Activated gamma-delta T cell (primary cell): ENCODE measurements at places on chromosomes 4 and X.

DNA sequence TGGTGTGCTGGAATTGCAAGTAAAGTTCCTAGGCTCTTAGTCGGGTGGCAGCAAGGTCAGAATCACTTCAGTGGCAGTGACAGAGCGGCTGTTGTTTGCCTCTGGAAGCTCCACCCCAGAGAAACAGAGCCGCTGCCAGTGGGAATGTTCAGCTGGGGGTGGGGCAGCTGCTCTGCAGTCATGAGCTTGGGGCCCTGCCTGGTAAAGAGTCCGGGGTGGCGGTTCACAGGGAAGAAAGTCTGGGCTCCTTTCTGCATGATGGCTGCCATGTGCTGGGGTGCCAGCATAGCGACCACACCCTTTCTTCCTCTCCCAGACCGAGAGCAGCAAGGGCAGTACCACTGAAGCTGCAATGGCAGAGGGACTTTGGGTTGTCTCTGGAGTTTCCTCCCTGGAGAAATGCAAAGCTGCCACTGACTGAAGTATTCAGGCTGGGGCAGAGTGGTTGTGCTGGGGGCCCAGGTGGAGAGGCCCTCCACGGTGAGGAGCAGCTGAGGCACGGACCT lies 108.8 kb upstream of the CENPE start:
- no peak for DNase-seq

- no peak for DNase-seq
These were observed 26.4 kb upstream of the SMIM14 start for GRCh38 chr4:39664828-39665731.

GRCh38 chr4:699816-700580 lies 5.6 kb upstream of the PCGF3 start:
- DNase-seq = no peak

GRCh38 chr4:188536826-188537225 lies 397.6 kb downstream of the TRIML1 start:
- no peak for DNase-seq

- DNase-seq = no peak
These were observed 74.0 kb upstream of the VMA21 start for GRCh38 chrX:151323054-151323453.

DNA sequence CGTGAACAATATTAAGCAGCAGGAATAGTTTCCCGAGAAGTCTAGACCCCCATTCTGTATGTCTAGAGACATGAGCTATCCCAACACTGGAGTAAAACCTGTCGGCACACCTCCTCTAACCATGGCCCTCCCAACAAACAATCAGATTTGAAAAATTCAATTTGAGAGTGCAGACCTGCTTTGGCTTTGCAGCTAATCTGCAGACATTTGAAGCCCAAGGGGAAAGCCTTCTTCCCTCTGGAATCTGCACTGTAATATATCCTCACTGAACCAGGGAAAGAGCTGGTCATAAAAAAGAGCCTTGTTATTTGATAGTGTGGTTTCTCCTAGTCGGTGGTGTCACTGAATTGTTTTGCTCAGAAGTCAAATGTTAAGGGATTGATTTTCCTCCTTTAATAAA lies 44.6 kb upstream of the KLHL34 start:
- no peak for DNase-seq

GRCh38 chr4:105148776-105149175 lies 2.1 kb downstream of the TET2 start:
- DNase-seq = no peak

GRCh38 chr4:31022702-31023101 lies 302.5 kb downstream of the PCDH7 start:
- DNase-seq = no peak

GRCh38 chr4:23819041-23819511 lies 70.8 kb downstream of the PPARGC1A start:
- DNase-seq = no peak

DNA sequence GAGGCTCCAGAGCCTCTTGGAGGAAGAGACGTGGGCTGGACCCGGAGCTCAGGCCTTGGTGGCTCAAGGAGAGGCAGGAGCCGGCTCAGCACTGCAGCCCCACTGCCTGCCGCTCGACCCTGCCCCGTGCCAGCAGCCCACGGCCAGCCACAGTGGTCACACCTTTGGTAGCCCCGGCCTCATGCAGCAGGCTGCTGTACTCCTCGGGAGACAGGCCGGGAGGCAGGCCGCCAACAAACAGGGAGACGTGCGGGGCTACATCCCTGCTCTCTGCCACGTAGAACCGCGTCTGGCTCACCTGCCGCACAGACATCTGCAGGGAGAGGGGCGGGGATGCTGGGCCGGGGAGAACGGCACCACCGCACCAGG lies 7.6 kb downstream of the DGKQ start:
- no peak for DNase-seq

- DNase-seq = no peak
These were observed 517.3 kb downstream of the TMA16 start for GRCh38 chr4:164011791-164012190.

- no peak for DNase-seq
These were observed 92.3 kb downstream of the PRDM5 start for GRCh38 chr4:120830204-120830603.

DNA sequence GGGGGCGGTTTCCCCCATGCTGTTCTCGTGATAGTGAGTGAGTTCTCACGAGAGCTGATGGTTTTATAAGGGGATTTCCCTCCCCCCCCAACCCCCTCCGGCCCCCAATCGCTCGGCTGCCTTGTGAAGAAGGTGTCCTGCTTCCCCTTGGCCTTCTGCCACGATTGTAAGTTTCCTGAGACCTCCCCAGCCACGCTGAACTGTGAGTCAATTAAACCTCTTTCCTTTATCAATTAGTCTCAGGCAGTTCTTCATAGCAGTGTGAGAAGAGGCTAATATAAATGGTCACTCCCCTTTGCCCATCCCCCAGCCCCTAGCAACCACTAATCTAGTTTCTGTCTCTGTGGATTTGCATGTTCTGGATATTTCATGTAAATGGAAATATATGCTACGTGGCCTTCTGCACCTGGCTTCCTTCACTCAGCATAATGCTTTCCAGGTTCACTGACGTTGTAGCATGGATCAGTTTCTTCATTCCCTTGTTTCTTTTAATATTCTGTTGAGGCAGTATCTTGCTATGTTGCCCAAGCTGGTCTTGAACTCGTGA lies 16.4 kb downstream of the GPR143 start:
- no peak for DNase-seq

- DNase-seq = no peak
These were observed 32.3 kb downstream of the C4orf54 start for GRCh38 chr4:99625369-99625768.

DNA sequence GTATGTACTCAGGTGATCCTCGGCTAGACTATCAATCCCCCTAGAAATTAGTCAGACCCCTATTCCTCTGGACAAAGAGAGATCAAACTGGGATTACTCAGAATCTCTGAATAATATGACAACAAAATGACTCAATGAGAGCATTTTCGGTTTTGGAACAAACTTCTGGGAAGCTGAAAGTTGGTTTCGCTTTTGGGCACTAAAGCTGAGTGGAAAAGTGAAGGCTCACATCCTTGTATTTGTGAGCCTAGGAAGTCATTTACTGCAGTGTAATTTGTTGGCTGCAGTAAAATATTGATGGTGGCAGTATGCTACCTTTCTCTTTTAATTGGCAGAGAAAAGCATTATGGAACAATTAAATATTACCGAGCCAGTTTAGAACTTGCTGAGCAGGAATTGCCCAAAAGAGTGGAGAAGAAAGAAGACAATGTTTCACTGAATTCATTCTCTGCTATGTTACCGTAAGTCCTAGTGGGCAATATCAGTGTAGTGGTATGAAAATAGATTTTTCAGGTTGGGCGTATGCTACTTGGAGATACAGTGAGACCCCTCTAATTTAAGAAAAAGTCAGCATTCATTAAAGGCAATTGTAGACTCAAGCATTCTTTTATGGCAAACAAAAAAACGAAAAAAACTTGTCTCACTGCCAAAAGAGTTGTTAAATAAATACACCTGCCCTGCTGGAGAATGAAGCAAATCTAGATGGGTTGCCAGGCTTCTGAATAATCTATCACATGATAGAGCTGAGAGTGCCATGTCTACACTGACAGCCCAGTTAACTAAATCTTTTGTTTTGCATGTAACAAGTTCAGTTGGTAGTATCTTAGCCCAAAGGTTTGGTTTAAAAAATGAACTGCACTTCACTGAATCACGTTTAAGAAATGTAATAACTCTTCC lies 69.6 kb downstream of the AGTR2 start:
- no peak for DNase-seq

DNA sequence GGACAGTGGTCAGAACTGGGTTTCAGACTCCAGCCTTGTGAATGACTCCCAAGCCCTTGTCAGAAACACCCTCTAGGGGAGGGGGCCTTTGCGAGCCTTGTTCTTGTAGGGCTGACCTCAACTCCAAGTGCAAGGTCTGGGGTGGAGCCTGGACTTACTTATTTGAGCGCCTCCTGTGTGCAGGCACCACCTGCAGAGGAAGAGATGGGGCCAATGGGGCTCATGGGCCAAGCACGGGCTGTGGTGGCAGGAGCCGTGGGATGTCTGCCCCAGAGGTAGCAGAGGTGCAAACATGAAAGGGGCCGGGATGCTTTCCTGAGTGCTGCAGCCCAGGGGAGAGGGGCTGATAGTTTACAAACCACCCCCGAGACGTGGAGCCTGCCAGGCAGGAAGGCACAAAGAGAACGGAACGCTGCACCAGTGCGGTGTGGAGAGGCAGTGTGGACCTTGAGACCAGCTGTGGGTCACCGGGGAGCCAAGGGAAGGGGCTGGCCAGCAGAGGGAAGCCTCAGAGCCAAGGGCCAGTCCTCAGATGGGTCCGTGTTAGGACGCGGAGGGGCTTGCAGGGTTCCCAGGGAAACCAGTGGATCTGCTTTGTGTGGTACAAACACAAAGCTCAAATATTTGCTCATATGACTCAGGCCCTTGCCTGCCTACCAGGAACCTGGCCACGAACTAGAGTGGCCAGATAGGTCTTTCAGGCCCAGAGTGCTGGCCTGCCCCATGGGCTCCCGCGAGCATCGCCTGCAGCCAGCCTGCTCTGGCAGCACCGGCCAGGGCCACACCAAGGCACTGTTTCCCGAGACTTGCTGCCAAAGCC lies 8.7 kb upstream of the TADA2B start:
- no peak for DNase-seq

GRCh38 chr4:155724731-155725130 lies 34.1 kb upstream of the GUCY1B1 start:
- no peak for DNase-seq

GRCh38 chrX:150623583-150623982 lies 55.2 kb downstream of the MTM1 start:
- DNase-seq = no peak

- no peak for DNase-seq
These were observed 55.0 kb upstream of the PRDM5 start for GRCh38 chr4:120977435-120977997.

GRCh38 chr4:38368613-38369012 lies 295.4 kb upstream of the KLF3 start:
- no peak for DNase-seq

DNA sequence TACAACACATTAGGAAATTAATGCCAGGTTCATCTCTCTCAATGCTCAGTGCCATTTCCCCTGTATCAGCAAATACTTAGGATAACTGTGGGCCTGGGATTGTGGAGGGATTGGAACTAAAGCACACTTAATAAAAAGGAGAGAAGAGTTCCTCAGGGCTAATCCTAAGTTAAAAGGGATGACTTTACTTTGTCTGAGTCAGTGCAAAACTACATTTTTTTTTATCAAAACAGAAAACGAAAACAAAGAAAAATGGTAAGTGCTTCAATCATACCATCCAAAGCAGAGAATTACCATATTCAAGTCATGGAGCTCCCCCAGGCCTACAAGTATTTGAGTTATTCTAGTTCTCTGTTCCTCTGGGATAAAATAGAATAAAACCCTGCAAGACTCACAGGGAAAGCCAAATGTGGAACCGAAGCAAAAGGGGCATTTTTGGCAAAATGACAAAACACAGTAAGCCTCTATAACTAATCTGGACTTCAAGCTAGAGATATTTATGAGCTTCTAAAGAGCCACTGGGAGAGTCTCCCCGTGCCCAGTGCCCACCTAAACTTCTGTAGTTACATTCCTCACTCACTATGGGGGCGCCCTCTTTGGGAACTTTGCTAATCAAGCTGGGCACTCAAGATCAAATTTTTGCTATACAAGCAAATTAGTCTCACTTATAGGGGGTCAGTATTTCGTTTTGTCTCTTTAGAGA lies 53.4 kb downstream of the PALLD start:
- no peak for DNase-seq

DNA sequence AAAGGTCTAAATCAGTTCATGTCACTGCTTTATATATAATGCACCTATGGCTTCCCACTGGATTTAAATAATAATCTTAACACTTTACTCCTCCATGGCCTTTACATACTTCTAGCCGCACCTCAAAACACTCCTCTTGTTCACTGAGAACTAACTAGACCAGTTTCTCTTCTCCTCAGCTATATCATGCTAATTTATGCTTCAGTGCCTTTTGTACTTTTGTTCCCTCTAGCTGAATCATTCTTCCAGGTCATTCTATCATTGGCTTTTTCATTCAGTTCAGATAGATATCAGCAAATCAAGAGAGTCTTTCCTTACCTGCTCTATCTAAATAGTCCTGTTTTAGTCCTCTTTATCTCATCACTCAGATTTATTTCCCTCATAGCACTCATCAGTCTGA lies 64.2 kb downstream of the TET2 start:
- DNase-seq = no peak

- DNase-seq = no peak
These were observed 169.4 kb downstream of the PTTG2 start for GRCh38 chr4:38129460-38130227.

GRCh38 chrX:68848189-68848940 lies 19.5 kb downstream of the EFNB1 start:
- DNase-seq = no peak

DNA sequence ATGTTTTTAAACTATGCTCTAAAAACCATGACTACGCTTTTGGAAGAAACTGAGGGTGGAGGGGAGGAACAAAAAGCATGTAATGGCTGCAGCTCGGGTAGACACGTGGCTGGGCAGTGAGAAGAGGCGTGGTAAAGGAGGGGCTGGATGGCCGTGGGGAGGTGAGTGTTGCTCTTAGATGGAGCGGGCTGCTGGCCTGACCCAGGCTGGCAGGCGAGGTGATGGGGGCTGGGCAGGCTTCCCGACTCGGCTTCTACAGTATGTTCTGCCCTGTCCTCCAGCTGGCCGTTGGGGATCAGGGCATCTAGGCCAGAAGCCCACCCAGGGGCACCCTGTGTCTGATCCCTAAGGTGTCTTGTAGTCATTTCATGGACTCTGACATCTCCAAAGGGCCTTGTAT lies 60.7 kb downstream of the EFHC2 start:
- no peak for DNase-seq

- no peak for DNase-seq
These were observed 6.9 kb downstream of the UBA1 start for GRCh38 chrX:47200385-47201150.

GRCh38 chrX:96770315-96770714 lies 85.7 kb downstream of the DIAPH2 start:
- no peak for DNase-seq

GRCh38 chr4:19987746-19988145 lies 264.0 kb upstream of the SLIT2 start:
- DNase-seq = no peak

DNA sequence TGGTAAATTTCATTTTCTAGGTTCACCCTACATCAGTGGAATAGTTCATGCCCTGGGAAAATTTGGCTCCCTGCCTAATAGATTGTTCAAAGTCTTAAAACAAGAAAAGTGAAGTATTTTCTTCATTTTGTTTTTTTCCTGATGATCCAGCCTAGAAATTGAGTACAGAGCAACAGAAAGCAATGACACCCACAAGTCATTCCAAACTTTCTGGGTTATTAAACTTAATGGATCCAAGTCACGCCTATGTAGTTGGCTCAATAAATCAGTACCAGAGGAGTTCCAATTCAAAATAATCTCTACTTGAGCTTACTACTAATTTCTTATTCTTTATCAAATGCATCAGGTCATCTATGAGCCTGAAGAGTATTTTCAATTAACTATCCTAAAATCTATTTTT lies 937.6 kb upstream of the SLIT2 start:
- no peak for DNase-seq

GRCh38 chr4:26157541-26157940 lies 163.3 kb upstream of the RBPJ start:
- no peak for DNase-seq
